ENCODE measurements at places on chromosomes 1 and 21.

DNA sequence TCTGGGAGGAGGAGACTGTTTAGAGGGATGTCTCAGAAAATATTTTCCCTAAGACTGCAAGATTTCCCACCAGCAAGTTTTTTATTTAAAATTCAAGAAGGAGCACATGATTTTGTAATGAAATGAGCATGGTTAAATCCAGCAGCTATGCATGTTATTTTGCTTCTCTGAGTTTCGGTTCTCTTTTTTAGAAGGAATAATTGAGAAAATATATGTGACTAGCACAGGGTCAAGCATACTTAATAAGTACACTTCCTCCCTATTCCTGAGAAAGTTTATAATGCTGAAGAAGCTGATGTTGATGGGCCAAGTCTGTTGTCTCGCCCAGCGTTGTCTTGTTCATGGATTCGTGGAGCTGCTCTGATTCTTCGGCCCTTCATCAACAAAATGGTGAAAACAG lies 51.2 kb downstream of the EXO1 start:
- no peak for DNase-seq

- no peak for DNase-seq
Measured at GRCh38 chr21:44912158-44912473, 8.6 kb downstream of the ITGB2 start.

DNA sequence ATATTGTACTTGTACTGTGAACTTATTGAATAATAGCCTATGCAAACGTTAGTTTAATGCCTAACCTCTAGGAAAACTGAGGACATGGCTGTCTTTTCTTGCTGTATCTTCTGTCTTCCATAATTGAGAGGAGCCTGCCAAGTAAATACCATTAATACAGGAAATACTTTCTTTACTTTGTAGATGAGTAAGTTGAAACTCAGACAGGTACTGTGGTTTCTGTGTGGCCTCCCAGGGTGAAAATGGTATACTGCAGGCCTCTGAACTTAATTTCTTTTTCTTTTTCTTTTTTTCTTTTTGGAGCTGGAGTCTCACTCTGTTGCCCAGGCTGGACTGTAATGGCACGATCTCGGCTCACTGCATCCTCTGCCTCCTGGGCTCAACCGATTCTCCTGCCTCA lies 208.8 kb upstream of the ADGRL4 start:
- DNase-seq = no peak

- DNase-seq = no peak
Measured at GRCh38 chr1:40842207-40842606, 20.0 kb downstream of the CITED4 start.

DNA sequence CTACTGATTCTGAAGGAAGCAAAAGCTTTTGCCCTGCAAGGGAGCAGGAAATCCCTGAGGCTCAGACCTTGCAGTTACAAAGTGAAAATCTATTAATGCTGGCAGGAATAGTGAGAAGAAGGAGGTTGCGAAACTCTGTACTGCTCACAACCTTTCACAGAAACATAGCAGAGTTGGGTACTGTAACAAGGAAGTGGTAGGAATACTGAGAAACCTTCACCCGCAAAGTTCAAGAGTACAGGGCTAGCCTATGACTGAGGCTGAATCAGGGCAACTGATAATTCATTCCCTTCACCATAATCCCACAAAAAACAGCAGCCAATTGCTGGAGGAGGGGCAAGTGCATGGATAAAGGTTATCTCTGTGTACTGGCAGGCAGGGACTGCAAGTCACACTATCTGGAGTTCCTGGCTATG lies 23.9 kb upstream of the KCTD3 start:
- no peak for DNase-seq

GRCh38 chr1:113663165-113663951 lies 95.9 kb downstream of the PHTF1 start:
- no peak for DNase-seq

All from fibroblast of skin of scalp (primary cell).